GM10248 (cell line): ENCODE measurements at places on chromosomes 11 and 22.

- peak; percentile 10 for DNase-seq
These were observed 15.5 kb downstream of the TSKU start for GRCh38 chr11:76798671-76799065.

DNA sequence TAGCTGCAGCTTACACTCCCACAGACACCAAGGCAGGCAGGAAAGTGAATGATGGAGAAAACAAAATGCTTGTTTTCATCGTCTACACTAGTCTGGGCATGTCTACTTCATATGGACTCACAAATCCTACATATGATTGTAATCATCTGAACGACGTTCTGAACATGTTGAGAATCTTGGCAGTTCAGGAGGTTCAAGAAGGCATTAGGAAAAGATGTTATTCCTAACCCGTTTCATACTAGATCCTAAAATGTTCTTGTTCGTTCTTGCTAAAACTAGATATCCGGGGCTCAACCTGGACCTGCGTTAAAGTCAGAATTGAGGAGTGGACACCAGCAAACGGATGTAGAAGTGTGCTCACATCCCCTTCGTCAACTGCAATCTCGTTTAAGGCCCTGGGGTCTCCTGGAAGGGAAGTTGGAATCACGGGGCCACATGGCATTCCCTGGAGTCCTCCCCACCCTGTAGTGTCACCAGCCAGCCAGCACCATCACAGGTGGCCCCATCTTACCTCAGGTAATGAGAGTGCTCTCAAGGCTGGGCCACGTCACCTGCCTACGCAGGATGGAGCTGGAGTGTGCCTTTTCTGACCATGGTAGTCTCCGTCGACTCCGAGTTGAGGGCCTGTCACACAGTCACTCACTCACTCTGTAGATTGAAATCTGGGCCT is 37.3 kb downstream of the C11orf58 start:
- DNase-seq: no peak

DNA sequence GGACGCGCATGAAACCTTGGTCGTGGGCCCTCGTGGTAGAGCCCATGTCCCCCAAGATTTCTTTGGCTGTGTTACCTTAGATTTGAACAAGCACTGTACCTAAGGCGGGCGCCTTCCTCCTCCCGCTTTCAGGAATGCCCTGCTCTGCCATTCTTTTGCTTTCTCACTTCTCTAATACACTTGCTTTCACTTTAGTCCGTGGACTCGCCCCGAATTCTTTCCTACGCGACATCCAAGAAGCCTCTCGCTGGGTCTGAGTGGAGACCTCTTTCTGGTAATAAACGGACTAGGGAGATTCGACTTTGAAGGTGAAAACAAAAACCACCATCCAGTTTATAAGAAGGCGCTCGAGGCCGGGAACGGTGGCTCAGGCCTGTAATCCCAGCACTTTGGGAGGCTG is 1.2 kb upstream of the NUP50 start:
- no peak for DNase-seq

GRCh38 chr11:67082071-67082791 is 25.6 kb downstream of the RHOD start:
- no peak for DNase-seq

DNA sequence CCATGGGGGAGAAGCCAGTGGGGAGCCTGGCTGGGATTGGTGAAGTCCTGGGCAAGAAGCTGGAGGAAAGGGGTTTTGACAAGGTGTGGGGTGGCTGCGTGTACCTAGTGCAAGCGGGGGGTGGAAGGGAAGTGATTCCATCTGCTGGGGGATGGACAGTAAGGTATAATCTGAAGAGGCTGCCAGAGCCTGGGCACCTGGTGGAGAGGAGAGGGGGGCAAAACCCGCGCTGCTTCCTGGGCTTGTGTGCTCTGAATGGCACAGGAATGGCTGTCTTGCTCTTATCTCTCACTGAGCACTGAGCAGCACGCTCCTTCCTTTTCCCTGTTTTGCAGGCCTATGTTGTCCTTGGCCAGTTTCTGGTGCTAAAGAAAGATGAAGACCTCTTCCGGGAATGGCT is 988 bp downstream of the BANF1 start:
- no peak for DNase-seq

DNA sequence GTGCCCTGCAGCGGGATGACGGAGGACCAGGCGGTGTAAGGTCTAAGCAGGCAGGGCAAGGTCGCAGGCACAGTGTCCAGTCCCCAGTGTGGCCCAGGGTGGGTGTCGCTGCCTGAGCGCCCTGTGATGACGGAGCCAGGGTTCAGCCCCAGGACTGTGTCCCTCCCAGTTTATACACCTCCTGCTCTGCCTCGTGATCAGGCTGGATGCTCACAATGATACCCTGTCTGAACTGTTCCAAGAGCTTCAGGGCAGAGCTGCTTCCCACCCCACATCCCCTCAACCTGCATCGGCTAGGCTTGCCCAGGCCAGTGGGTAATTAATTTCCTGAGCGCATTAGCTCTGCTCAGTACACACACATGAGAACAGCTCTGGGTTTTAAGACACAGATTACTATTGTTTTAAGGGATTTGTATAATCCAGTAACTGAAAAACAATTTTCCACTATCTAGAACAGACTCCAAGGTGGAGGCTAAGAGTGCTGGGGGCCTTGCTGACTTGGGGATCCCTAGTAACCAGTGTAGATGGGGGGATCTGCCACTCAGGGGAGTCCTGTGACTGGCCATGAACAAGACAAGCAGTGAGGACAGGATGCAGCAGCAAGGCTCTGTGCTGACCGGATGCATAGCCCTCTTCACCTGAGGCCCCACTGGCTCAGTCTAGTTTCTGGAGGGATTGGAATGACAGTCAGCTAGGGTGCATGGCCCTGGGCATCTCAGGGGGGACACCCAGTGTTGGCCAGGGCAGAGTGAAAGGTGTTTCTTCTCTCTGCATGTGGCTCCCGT is 34.1 kb downstream of the GNAZ start:
- no peak for DNase-seq

GRCh38 chr11:87187930-87188329 is 150.2 kb downstream of the TMEM135 start:
- no peak for DNase-seq

GRCh38 chr11:68714060-68714856 is 29.9 kb downstream of the GAL start:
- DNase-seq: no peak

DNA sequence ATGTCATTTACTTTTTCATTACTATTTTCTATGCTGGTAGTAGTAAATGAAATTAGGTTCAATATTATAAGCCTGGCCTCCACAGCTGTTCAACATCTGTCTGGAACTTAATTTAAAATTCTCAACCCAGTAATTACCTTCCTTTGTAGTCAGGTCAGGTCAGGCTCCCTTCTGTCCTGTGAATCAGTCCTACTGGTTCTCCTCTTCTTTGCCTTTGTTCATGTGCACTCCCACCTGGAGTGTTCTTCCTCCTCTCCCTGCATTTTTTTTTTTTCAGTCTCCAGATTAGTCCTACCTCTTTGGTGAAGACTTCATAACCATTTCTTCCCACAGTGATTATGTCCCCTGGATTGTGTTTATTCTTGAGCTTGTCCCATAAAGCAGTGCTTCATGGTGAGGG is 67.9 kb downstream of the DKK3 start:
- no peak for DNase-seq

GRCh38 chr11:26231252-26231661 is 100.7 kb upstream of the ANO3 start:
- DNase-seq: no peak

DNA sequence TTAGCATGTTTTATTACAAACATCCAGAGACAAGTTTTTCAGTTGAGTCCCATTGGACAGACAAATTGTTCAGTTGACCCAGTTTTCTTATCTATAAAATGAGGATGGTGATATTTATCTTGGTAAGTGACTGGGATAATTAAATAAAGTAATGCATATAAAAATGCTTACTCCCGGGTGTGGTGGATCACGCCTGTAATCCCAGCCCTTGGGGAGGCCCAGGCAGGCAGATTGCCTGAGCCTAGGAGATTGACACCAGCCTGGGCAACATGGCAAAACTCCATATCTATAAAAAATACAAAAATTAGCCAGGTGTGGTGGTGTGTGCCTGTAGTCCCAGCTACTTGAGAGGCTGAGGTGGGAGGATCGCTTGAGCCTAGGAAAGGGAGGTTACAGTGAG is 15.6 kb upstream of the ACER3 start:
- no peak for DNase-seq

DNA sequence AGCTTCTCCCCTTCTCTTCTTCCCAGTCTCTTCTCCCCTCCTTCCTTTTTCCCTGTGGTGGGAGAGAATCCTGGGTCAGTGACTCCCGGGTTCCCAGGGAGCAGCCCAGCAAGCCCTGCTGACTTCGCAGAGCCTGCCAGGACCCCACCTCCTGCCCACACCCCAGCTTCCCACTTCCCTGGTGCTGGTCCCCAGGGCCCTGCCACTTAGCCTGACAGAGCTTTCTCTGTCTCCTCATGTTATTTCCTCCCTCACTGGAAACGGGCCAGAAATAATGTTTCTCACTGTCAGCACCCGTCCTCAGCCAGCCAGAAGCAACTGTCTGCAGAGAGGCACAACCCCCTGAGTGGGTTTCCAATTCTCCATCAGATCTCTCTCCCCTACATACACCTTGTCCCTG is 27.1 kb downstream of the C11orf96 start:
- no peak for DNase-seq

GRCh38 chr11:28342716-28343115 is 234.5 kb downstream of the METTL15 start:
- no peak for DNase-seq

- DNase-seq: no peak
These were observed 11.3 kb downstream of the MAML2 start for GRCh38 chr11:96331699-96332116.

DNA sequence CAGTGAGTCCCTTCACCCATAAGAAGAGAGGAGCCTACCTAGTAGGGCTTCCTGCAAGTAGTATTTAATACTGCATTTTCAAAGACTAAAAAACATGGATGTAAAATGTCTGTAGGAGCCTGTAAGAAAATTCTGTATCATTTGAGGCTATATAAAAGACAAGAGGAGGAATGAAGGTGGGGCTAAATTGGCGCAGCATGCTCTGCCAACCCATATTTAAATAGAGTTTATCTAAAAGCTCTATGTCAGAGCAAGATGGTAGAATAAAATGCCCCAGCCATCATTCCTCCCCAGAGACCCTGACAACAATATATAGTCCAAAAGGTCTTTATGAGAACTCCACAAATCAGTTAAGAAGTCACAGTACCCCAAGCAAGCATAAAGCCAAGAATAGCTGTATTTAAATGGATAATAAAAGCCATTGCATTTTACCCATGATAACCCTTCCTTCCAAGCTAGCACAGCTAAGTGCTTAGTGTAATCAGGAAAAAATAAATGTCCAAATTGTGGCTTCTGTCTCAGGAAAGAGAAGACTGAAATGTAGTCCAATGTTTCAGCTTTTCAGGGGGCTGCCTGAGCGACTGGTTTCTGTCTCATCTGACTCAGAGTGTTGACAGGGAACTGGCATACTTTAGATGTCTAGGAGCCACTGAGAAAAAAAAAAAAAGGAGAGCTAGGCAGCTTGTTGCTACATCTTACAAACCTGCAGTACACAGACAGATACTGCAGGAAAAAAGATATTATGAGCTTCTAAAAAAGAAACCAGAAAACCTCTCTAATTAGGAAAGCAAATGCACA is 258.6 kb downstream of the METTL15 start:
- DNase-seq: no peak

GRCh38 chr22:38298312-38299005 is 18.8 kb downstream of the CSNK1E start:
- DNase-seq: peak; percentile 62

DNA sequence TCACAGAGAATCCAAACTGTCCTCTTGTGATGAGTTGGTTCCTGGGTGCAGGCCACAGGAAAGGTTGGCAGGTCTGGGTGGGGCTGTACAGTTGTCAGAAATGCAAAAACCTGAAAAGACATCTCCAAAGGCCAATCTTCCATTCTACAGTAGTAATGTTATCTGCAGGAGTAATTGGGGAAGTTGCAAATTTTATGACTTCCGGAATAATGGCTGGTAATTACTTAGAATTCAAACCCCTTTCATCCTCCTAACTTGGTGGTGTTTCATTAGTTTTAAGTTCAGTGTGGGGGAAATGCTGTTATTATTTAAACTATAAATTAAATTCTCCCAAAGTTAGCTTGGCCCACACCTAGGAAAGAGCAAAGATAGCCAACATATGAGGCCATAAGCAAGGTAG is 64.7 kb upstream of the FAT3 start:
- DNase-seq: no peak

DNA sequence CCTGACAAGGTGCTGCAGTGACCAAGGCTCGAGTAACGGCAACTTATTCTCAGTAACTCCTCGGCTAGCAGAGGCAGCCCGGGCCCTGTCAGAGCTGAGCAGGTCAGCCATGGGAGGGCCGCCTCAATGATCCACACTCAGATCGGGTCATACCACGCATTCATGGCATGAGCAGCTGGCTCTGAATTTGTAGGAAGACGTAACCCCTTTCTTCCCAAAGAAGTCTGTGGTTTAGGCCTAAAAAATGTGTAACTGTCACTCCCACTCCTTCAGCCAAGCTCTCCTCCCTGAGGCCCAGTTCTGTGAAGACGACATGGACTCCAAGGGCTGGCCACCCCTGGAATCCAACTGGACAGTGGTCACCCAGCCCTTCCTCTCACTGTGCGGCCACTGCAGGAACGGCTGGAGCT is 30.0 kb downstream of the PPP2R1B start:
- DNase-seq: no peak

DNA sequence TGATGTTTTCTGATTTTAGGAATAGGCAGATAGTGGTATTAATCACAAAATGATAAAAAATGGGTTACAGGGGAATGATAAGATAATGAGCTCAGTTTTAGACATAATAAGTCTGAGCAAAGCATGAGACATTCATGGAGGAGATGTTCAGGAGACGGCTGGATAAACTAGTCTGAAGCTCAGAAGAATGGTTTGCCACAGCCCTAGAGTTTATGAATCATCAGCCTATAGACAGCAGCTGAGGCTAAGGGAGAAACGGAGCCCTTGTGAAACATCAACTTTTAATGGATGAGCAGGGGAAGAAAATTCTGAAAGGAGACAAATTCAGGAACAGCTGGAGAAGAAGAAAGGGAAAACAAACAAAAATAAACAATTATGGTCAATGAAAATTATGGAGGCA is 87.2 kb downstream of the RELT start:
- DNase-seq: no peak

DNA sequence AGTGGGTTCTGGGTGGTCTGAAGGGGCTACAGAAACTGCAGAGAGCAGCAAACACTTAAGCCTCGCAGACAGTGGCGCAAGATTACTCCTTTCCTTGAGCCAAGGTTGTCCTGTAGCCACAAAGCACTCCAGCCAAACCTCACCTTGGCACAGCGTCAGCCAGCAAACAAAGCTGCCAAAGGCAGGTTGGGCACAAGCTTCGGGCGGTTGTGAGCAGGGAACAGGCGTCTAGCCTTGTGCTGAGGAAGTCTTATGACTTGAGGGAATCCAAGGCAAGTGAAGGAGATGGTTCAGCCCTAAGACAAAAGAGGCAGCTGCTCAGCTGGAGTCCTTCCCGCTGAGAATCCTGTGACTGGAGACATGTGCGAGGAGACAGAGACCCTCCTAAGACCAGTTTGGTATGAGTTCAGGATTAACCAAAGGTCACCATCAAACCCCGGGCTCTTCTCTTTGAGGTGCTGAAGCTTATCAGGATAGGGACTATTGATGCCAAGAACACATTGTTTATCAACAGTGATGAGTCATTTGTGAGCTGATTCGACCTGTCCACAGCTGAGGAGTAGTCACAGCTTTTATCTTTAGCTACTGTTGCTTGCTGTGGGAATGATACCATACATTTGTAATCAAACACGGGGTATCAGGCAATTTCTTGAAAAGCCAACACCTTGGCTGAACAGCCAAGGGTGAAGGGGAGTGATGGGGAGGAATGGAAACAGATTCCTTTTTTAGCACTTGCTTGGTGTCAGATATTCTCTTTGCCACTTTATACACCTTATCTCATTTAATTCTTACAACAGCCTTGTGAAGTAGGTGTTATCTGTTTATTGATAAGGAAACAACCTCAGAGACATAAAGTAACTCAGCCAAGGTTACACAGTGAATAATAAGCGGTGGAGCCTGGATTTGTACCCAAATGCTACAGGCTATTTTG is 4.6 kb downstream of the ADM start:
- DNase-seq: no peak
